ENCODE measurements at places on chromosomes 3 and 15. TPM values are rescaled to one million over a fixed set of nuclear protein-coding genes. Genes with fewer than 3 reads are reported as not detected.

ERICH6 gene
- 0.19 TPM for total RNA-seq

- no peak for DNase-seq
These were observed 8.3 kb upstream of the UBE2E1 start for GRCh38 chr3:23797491-23797890.

MORC1 gene
- 0.06 TPM for total RNA-seq

DNA sequence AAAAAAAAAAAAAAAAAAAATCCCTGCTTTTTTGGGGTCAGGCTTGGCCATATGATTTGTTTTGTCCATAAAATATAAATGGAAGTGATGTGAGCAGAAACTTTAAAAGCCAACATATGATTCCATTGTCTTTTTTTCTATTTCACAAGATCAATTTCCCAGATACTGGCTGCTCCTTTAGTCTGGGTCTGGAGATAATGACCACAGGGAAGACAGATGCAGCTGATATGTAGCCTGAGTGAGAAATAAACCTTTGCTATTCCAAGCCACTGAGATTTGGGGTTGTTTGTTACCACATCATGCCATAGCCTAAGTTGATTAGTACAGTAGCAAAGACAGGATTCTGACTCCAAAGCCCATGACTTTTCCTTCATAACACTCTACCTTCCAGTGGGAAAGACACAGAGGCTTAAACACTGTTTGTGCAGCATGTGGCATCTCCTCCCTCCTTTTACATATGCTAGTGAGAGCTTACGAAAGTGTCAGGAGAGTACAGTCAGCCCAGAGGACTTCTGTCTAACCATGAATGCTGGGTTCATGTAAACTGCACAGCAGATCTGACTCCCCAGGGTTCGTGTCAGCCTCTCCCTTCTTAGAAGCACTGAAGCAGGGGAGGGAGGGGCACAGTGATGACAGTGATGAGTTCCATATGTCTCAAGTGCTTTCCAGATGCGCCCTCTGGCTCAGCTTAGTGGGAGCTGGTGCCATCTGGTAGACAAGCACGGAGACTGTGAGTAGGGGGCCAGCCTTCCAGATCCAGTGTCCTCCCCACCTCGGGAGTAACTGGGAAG lies 36.7 kb upstream of the SLC7A14 start:
- DNase-seq = peak; percentile 93

NDUFAF3 gene
- total RNA-seq = 106 TPM

CSPG4 gene
- total RNA-seq = 30.7 TPM

- no peak for DNase-seq
These were observed 33.9 kb downstream of the RNU5B-1 start for GRCh38 chr15:65338366-65338765.

CPLX3 gene
- total RNA-seq = not detected

CLDN18 gene
- total RNA-seq = not detected

ZNF80 gene
- 0.28 TPM for total RNA-seq

DNA sequence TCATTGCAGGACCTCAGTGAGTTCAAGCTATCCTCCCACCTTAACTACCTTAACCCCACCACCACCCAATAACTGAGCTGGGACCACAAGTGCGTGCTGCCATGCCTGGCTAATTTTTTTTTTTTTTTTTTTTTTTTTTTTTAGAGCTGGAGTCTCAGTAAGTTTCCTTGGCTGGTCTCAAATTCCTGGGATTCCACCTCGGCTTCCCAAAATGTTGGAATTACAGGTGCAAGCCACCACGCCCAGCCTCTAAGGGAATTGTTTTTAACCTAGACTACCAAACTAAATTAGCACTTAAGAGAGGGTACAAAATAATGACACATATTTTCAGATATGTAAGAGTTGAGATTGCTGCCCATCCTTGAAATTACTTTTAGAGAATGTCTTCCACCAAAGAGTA lies 4.3 kb upstream of the TNIK start:
- no peak for DNase-seq

DNA sequence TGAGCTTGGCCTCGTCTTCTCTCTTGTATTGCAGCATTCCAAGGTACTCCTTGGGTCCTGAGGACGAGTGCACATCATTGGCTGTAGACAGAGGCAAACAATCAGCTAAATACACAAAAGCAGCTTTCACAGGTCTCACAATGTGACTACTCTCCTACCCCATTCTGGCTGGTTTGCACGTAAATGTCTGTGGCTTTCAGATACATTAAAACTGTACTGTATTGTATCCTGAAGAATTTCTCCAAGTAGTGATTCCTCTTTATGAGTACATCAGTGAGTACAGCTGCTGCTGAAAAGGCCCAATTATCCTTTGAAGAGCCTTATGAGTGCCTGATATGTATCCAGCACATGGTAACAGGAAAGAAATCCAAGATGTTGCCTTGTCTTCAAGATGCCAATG lies 22.0 kb upstream of the GNB5 start:
- DNase-seq = no peak

DNA sequence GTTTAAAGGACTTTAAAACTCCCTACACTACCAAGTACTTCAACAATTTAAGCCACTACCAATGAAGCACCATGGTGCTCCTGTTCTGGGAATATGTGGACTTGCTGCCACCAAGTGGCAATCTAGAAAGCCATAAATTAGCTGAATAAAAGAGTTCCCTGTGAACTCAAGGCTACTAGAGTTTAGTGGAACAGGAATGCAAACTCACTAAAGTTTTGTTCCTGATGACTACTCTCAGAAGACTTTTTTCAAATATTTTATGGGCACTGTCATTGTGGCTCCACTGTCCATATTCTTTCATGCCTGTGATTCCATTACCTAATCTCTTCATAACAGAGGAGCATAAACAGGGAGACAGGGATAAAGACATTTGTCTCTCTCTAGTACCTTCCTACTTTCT lies 63.9 kb downstream of the TMCC1 start:
- peak; percentile 89 for DNase-seq

- no peak for DNase-seq
These were observed 38.1 kb downstream of the ST3GAL6 start for GRCh38 chr3:98801043-98801747.

TMA7 gene
- 195 TPM for total RNA-seq

GRCh38 chr3:71785532-71786216 lies 726 bp upstream of the PROK2 start:
- peak; percentile 56 for DNase-seq

GRCh38 chr3:189631409-189631808 lies 220 bp downstream of the TP63 start:
- DNase-seq = no peak

DNA sequence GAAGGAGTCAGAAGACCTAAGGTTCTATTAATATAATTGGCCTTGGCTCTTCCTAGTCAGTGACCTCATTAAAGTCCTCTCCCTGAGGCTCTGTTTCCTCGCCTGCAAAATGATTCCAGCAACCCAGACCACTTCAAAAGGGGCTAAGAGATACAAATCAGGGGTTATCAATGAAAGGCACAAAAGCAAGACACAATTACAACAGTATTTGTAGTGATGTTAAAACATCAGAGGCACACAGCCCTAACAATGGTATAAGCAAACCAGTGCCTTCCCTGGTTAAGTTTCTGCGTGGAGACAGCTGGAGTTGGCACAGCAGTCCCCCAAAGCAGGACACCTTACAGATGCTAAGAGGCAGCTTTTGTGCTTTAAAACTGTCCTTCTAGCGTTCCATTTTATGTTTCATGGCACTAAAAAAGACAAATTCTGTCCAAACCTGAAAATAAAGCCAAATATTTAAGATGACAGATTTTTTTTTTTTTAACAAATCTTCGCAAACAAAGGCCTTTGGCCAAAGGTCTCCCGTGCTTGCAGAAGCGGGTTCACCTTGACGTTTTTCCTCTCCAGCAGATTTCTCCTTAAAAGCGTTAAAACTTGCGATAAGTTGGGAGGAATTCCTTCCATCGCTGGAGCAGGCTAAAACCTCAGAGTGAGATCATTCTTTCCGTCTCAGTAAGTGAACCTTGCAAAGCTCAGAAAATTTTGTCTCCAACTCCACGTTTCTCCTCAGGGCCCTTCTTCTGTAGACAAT lies 999 bp downstream of the ZNF280D start:
- no peak for DNase-seq

GRCh38 chr15:40397688-40398412 lies 7.7 kb upstream of the IVD start:
- no peak for DNase-seq

DNA sequence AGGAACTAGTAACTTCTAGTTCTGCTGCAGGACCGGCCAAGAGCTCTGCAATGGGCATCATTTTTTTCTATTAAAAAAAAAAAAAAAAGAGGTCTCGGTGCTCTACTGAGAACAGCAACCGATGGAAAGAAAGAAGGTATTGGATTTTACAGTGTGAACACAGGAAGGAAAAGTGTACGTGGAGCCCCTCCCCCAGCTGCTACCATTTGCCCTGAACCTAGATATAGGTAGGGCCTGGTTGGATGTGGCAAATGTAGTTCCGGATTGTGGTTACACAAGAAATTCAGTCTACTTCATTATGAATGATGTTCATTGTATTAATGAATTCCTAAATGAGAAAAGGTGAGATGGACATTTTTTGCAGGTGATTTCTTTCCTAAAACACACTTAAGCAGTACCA lies 17.9 kb upstream of the PPARG start:
- DNase-seq = no peak

DNA sequence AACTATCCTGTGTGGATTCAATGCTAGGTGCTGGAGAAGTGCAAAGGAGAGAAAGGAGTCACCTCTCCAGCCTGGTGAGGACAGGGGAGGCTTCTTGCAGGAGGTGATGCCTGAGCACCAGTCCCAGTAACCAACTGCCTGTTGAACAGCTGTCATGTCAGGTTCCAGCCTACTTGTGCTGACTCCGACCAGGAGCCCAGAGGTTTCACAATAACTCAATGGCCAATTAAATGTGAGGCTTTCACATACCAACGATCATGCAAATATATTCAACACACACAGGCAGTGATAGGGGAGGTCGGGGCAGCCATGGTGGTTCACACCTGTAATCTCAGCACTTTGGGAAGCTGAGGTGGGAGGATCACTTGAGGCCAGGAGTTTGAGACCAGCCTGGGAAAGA lies 7.7 kb downstream of the SORD start:
- no peak for DNase-seq

FOXL2 gene
- not detected for total RNA-seq

GRCh38 chr15:58487041-58487723 lies 55.4 kb downstream of the LIPC start:
- DNase-seq = no peak

GRCh38 chr15:95911570-95912279 lies 418.8 kb upstream of the NR2F2 start:
- no peak for DNase-seq

DNA sequence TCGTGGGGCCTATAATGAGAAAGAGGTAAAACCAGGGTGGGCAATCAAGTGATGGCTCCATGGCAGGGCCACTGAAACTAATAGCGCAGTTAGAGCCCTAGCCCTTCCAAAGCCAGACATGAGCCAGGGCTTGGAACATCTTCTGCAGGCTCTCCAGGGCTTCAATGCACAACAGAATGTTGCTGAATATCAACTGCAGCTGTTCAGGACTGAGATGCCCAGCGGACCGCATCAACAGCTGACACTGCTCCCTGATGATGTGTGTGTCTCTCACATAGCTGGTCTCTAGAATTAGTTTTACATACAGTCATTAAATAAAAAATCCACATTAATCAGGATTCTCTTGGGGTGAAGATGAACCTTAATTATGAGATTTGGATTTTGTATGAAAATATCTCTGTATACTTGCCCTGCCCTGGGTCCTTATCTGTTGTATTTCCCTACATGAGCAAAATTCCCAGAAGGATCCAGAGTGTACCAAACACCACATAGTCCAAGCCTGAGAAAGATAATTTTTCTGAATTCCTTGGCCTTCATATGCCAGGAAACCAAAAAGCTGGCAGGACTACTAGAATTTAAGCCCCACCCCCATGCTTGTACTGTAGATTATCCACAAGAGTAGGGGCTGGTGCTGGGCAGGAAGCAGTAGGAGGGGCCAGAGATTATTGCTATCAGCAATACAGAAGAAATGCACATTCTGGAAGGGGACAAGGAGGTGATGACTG lies 7.7 kb upstream of the GOLGB1 start:
- DNase-seq = peak; percentile 48

- DNase-seq = no peak
These were observed 77.1 kb upstream of the GSK3B start for GRCh38 chr3:120171134-120171873.

GRCh38 chr3:63354160-63354559 lies 76.1 kb downstream of the SYNPR start:
- no peak for DNase-seq

- no peak for DNase-seq
These were observed 73.5 kb upstream of the ALDH1A3 start for GRCh38 chr15:100806157-100806556.

PSTPIP1 gene
- 22.1 TPM for total RNA-seq

ST8SIA2 gene
- total RNA-seq = 0.38 TPM

ANO10 gene
- 45.7 TPM for total RNA-seq

FBN1 gene
- total RNA-seq = 30.8 TPM

DNA sequence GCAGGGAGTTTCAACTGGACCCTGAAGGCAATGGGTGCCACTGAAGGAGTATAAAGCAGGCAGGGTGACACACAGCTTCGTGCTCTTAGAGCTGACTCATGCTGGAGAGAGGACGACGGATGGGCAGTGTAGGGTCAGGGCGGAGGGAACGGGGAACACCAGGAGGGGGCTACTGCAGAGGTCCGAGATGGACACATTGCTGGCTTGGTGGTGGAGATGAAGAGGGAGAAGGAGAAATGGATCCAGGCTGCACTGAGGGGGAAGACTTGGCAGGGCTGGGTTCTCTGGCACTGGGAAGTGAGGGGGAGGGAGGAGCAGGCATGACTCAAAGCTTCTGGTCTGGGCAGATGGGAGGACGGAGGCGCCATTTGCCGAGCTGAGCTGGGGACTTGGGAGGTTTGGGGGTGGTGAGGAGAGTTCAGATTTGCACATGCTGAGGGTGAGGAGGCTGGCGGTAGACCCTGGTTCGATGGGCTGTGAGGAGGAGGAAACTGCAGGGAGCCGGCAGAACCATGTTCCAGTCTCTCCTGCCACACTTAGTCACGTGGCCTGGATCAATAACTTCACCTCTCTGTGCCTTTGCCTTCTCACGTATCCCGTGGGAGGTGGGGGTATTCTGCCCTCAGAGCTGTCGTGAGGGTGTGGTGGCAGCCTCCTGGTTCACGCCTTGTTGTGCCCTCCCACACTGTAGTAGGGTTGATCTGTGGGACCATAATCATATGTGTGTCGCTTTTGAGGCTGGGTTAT lies 4.6 kb upstream of the KCTD6 start:
- DNase-seq = no peak

DNA sequence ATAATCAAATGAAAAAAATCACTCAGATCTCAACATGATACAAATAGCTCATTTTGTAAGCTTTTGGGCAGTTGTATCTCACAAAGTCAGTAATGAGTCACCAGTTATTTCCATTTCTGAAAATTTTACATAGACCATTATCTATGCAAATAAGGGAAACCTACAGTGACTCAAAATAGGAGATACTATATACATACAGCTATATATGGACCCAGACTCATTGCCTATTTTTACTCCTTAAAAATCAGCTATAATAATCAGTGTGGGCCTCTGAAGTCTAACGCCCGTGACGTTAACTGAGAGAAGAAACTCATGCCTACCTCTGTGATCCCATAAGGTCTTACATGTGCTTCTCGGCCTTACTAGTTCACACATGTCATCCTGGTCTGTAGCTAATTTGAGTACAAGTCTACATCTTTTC lies 31.6 kb downstream of the LRIG1 start:
- no peak for DNase-seq

GRCh38 chr15:35654332-35654731 lies 108.4 kb upstream of the DPH6 start:
- DNase-seq = peak; percentile 37

Measured in kidney (tissue), 22 donors.